Stimulated activated CD4-positive, alpha-beta T cell treated with anti-CD3 and anti-CD28 coated beads, Interleukin-4, amount 100 ng/mL, for 1 hour (primary cell): ENCODE measurements at places on chromosomes 7 and 10.
A peak's percentile ranks its signal among the peaks of the same experiment; 100 is the strongest.

DNA sequence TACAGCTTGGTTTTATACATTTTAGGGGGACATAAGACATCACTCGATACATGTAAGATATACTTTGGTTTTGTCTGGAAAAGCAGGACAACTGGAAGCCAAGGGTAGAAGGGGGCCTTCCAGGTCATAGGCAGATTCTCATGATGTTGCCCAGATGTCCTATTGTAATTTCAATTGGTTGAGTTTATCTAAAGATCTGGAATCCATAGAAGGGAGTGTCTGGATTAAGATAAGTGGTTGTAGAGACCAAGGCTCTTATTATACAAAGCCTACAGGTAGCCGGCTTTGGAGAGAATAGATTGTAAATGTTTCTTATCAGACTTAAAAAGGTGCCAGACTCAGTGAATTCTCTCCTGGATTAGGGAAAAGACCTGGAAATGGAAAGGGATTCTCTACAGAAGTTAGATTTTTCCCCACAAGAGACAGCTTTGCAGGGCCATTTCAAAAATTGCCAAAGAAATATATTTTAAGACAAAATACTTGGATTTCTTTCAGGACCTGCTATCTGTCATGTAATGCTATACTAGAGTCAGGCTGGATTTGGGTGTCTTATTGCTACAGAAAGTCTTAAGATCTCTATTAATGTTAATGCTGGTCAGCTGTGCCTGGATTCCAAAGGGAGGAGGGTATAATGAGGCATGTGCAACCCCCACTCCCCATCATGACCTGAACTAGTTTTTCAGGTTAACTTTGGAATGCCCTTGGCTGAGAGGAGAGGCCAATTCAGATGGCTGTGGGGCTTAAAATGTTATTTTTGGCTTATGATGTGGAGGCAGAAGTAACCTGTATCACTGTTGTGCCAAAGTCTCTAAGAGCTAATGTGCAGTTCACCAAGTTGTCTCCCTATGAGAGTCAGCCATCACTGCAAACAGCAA lies 511.1 kb upstream of the C7orf33 start:
- no peak for DNase-seq

DNA sequence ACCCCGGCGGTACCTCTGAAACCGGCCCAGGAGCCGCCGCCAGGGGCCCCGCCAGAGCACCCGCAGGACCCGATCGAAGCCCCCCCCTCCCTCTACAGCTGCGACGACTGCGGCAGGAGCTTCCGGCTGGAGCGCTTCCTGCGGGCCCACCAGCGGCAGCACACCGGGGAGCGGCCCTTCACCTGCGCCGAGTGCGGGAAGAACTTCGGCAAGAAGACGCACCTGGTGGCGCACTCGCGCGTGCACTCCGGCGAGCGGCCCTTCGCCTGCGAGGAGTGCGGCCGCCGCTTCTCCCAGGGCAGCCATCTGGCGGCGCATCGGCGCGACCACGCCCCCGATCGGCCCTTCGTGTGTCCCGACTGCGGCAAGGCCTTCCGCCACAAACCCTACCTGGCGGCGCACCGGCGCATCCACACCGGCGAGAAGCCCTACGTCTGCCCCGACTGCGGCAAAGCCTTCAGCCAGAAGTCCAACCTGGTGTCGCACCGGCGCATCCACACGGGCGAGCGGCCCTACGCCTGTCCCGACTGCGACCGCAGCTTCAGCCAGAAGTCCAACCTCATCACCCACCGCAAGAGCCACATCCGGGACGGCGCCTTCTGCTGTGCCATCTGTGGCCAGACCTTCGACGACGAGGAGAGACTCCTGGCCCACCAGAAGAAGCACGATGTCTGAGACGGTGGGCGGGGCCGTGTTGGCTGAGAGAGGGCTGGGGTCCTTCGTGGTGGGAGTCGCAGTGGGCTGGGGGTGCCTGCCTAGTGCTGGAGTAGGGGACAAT lies 3.8 kb downstream of the REPIN1 start:
- DNase-seq = no peak

- DNase-seq = no peak
These were observed 21.8 kb downstream of the FOXL3 start for GRCh38 chr7:311796-312195.

DNA sequence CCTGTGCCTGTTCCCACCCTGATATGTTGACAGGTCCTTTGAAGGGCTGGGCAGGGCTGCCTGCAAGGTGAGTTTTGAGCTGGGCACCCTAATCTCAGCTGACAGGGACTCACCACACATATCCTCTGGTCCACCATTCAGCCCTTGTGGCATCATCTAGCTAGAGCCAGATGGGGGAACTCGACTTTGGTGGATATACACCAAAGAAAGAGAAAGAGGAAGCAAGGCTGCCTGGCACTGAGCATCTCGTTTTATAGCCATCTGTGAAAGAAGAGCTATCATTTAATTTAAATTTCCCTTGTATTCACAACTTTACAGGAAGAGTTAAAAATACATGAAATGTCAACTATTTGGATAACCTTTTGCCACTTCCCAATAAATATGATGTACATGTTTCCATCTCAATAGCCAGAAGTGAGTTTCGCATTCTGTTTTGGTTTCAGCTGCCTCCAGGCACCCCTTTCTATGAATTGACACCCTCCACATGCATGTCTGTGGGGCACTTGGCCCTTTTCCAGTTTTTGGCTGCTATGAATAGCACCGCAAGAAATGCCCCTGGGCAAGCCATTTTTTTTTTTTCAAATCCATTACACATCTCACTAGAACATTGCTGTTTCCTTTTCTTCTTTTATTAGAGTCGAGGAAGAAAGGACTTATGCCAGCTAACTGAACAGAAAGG lies 22.9 kb upstream of the GRB10 start:
- DNase-seq = no peak

DNA sequence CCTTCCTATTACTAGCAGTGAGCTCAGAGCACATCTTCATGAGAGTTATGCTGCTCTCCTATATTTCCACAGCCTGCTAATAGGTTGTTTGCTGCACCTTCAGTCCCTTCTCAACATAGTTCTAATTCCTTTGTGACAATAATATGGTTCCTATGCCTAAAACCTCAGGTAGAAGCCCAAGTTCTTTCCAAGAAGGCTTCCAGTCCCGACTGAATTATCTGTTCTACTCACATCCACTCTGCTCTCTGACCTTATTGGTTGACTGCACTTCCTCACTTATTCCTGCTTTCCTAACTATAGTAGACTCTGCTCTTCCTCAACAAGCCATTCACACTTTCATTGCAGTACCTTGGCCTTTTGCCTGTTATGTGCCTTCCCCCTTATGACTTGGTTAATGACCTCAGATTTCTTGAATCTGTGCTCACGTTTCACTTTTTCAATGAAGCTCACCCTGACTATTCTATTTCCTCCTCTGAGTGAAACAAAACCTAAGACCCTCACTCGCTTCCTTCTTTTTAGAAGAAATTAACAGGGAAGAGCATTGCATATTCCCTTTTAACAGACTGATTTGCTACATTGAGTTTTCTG lies 132.7 kb downstream of the MDFIC start:
- no peak for DNase-seq

GRCh38 chr7:51139796-51140195 lies 176.8 kb downstream of the COBL start:
- DNase-seq = no peak

- DNase-seq = peak; percentile 16
These were observed 216.1 kb upstream of the ZMIZ1 start for GRCh38 chr10:78852466-78853240.

DNA sequence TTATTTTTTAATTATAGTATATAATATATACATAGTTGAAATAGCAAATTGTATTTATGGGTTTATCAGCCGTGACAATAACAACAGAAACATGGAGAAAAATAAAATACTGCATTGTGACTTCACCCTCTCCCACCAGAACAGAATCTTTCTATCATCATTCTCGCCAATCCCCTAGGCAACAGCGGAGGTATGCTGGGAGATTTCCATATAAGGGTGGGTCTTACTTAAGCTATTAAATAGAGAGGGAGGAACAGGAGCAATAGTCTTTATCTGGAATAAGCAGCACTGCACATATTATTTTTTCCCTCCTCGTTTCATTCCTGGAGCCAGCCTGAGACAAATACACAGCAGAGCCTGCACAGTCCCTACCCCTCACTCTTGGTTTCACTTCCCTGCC lies 1214.9 kb downstream of the XPNPEP1 start:
- no peak for DNase-seq

- peak; percentile 52 for DNase-seq
These were observed 1.9 kb downstream of the HIPK2 start for GRCh38 chr7:139775829-139776266.

DNA sequence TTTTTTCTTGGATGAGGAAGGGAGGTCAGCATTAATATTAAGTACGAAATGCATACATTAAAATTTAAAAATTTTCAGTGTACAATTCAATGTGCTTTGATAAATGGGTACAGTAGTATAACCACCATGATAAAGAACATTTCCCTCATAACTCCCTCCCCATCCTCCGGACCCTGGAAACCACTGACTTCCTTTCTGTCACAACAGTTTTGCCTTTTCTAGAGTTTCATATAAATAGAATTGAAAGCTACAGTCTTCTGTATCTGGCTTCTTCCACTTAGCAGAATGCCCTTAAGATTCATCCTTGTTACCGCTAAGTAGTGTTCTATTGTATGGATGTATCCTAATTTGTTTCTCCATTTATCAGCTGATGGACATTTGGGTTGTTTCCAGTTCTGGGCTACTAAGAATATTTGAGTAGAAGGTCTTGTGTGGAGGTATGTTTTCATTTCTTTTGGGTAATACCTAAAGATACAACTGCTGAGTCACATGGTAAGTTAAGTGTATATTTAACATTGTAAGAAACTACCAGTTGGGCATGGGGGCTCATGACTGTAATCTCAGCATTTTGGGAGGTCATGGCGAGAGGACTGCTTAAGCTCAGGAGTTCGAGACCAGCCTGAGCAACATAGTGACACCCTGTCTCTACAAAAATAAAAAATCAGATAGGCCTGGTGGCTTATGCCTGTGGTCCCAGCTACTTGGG lies 30.8 kb downstream of the ABI1 start:
- no peak for DNase-seq

DNA sequence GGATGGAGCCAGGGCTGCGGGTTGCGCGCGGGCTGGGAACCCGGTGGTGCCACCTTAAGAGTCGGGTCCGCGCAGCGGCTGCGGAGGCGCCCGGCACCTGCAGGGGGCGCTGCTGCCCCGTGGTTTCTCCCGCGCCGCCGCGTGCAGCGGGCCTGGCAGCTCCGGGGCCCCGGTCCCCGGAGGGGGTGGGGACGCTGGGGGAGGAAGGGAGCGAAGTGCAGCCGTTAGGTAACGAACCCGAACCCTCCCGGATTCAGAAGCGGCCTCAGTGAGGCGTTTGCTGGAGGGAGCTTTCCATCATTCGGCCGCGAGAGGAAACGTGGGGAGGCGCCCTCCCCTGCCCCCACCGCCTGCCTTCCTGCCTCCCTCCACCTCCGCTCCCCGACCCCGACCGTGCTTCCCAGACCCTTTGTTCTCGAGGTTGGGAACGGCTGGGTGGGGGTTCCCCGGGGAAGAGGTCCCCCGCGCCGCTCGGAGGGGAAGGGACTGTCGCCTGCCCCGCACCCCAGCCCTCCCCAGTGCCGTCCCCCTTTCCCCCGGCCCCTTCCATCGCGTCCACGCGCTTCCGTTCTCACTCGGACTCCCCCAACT lies 29.6 kb downstream of the SKIDA1 start:
- peak; percentile 90 for DNase-seq

GRCh38 chr10:124127965-124128810 lies 34.8 kb upstream of the CHST15 start:
- no peak for DNase-seq

DNA sequence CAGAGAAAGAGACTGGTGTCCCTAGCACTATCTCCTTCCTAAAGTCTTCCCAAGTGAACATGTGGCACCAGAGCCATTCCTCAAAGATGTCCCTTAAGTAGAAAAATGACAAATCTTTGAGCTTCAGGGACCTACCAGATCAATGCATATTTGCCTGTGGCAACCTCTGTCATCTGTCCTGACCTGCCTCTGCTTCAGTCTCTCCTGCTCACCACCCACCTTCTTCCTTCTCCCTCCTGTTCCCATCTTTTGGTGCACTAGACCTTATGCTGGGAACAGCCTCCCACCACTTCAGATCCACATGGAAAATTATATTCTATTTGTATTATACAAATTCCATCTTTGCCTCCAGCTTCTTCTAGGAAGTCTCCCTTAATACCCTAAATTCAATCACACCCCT lies 386.4 kb downstream of the PLXNA4 start:
- no peak for DNase-seq

DNA sequence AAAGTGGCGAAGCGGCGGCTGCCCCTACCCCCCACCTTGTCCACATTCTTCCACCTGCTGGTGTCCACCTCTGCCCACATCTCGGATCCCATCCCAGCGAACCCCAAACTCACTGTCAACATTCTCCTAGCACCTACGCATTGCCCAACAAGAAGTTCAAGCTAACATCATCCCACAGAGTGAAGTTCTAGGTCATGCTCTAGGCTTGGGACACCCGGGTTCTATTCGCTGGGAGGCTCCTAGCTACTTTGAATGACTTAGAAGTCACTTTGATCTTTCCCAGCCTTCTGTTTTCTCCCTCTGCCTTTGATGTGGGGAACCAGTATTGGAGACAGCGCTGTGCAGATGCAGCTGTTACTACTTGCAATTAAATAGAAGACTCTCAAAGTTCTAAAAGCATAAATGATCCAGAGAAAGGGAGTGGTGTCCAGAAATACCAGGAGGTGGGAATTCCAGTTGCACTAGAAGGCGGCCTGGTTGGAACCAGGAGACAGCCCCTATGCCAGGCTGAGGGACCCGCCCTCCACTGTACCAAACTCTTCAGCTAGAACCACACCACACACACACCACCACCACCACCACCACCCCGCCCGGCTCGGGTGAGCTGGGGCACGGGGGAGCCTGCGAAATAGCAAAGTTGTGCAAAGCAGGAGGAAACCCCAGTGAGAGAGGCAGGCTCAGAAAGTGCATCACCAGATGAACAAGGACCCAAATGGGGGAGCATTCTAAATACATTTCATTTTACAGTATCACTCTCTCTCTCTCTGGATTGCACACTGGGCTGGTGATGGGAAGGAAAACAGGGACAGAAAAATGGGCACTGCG lies 5.5 kb upstream of the VGF start:
- DNase-seq = no peak

DNA sequence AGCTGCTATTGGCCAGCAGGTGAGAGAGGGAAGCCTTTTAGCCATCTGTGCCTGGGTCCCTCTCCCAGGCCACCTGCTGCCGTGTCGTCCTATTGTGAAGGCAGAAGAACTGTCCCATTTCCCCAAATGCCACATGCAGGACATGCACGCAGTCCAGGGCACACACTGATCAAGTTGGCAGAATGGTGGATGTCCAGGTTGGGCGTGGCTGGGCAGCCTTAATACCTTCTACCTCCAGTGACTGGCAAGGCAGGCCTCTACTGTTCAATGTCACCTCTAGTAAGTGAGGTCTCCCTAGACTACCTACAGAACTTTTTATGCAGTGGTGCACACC lies 37.6 kb downstream of the ALOX5 start:
- DNase-seq = no peak

GRCh38 chr10:22230158-22230833 lies 12.5 kb upstream of the EBLN1 start:
- no peak for DNase-seq
